ENCODE measurements at places on chromosomes 2 and 18.

GRCh38 chr18:58024139-58024538, 19.9 kb upstream of the NEDD4L start:
- no peak for DNase-seq

GRCh38 chr2:168136392-168136977, 110.9 kb downstream of the STK39 start:
- no peak for DNase-seq

- no peak for DNase-seq
These were observed 98.8 kb upstream of the NCKAP5 start for GRCh38 chr2:133667085-133667484.

DNA sequence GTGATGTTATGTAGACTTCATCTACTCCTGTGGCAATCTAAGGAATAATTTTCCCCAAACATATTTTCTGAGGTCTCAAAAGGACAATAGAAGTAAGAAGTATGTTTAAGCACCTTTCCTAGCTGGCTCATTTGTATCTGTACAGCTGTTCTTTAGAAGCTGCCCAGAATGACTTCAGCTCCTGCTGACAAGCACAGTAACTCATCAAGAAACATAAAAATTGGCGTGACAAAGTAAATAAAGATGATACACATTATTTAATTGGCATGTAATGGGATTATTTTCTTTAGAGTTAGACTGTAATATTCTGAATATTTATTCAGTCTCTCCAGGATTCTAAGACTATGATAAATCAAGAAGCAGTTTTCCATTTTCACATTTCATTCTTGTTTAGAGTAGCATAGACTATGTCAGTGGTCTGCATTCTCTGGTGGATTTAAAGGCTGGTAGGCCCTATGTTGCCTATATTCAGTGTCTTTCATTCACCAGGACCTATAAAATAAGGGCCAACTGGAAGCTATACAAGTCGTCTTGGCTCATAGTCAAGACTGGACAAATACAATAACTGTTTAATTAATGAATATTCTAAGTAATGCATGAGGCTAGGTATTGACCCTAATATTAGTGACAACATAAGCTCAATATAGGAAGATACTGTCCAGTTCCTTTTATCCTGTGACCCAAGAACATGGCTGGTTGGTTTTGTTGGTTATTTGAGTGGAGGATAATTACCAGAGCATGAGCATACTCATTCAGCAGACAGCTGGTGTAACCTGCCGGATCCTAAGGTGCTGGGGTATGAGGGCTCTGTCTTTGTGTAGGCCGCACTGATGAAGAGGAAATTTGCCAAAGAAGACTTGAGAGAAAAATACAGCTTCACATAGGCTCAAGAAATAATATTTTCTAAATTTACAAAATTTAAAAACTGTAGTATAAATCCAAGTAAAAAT, 107.0 kb downstream of the PDE1A start:
- DNase-seq: no peak

- no peak for DNase-seq
These were observed 7.4 kb downstream of the DLX2 start for GRCh38 chr2:172095146-172095904.

- DNase-seq: no peak
These were observed 15.0 kb downstream of the NAB1 start for GRCh38 chr2:190663839-190664238.

DNA sequence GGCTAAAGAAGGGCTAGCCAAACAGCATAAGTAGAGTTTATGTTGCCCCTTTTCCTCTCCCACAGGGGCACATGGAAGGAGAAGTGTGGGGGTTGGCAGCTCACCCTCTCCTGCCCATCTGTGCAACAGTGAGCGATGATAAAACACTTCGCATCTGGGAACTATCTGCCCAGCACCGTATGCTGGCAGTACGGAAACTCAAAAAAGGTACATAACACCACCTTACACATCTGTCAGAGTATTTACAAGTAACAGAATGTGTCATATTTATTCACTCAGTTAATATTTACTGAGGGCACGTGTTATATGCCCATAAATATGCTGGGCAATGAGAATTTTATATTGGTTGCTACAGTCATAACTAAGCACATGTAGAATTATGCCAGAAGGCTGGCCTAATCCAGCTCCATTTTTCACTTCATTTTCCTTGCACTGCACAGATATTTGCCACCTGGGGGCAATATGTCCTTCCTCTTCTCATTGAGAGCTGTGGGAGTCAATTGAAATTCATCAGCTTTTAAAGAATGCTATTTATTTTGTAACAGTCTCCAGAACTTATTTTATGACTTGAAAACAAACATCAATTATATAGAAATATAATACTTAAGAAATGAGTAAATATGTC, 150.6 kb downstream of the RTN4 start:
- DNase-seq: peak; percentile 5

- no peak for DNase-seq
These were observed 57.0 kb downstream of the COA5 start for GRCh38 chr2:98551316-98551715.

- DNase-seq: no peak
These were observed 34.8 kb downstream of the TET3 start for GRCh38 chr2:74019516-74019915.

DNA sequence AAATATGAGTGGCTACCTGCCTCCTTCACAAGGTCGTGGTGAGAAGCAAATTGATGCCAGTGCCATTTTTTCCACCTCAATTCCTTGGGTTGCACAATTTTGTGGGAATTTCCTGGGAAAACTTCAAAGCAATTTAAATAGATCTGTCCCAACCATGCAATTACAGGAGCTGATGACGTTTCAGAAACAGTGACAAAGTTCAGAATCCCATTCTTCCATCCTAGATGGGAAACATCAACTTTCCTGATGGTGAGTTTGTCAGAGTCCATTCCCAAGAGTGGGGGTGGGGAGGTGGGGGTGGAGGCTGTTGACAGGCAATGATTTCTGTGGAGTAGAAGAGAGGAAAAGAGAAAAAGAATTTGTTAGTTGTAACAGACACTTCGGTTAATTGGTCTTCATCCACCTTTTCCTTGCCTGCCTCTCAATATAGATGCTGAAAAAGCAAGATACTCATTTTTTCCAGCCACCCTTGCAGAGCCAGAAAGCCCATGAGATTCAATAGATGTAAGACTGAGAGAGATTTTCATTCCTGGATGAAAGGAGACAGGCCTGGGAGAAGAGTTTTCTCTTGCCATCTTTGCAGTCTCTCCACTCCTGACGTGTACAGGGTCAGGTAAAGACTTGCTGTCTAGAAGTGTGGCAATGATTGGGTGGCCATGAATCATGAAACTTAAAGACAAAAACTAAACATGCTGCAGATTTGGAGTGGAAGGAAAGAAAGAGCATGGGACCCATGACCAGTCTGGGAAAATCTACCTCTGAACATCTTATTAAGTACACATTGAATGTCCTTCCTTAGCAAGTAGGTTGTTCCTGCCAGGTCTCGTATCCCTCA, 47.3 kb downstream of the SOCS6 start:
- no peak for DNase-seq
